ENCODE measurements at places on chromosomes 5 and 9. TPM values are rescaled to one million over a fixed set of nuclear protein-coding genes. Genes with fewer than 3 reads are reported as not detected.

DNA sequence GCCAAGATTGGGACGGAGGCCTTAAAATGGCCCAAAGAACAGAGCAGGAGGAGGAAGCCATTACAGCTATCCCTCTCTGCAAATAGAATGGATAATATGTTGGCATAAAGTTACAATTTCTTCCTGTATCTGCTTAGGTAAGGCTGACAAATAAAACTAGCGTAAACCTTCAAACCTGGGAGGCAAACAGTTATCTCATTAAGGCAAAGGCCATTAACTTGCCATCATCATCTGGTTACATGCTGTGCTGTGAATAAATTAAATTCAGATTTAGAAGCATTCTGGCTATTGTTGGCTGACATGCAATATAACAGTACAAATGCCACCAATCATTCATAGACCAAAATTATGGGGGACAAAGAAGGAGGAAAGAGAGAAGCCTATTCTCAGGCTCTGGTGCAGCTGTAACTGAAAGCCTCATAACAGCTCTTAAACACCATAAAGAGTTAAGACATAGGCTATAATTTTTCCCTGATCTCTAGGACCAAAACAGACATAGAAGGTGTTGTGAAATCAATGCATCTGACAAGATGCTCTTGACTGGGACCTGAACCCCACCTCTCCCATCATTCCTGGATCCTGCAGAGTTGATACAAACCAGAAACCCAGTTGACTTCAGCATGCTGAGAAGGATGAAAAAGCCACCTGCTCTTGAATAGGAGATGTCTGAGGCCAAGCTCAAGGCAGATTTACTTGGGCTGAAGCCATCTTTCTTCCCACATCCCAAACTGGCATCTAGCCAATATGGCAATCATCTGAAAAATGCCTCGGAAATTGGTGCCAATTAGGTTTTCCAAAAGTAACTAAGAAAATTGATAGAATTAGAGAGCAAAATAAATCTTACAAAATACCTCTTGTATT is 62.5 kb downstream of the PLCXD3 start:
- no peak overlapping the region for H3K27ac ChIP-seq
- no peak for DNase-seq
- no peaks in the 10 kb centered on the region for H3K4me1 ChIP-seq
- H3K27me3 ChIP-seq, result no peaks in the 10 kb centered on the region
- no peaks in the 10 kb centered on the region for H3K36me3 ChIP-seq

Gene LRRC26
- total RNA-seq, result not detected

Gene SLC36A3
- total RNA-seq, result not detected

GRCh38 chr5:150327139-150327538 is 24.4 kb upstream of the ARSI start:
- no peaks in the 10 kb centered on the region for H3K36me3 ChIP-seq
- H3K4me1 ChIP-seq, result peaks cover 2% of the 10 kb centered on the region
- no peaks in the 10 kb centered on the region for H3K27me3 ChIP-seq
- no peak overlapping the region for H3K27ac ChIP-seq
- DNase-seq, result no peak

DNA sequence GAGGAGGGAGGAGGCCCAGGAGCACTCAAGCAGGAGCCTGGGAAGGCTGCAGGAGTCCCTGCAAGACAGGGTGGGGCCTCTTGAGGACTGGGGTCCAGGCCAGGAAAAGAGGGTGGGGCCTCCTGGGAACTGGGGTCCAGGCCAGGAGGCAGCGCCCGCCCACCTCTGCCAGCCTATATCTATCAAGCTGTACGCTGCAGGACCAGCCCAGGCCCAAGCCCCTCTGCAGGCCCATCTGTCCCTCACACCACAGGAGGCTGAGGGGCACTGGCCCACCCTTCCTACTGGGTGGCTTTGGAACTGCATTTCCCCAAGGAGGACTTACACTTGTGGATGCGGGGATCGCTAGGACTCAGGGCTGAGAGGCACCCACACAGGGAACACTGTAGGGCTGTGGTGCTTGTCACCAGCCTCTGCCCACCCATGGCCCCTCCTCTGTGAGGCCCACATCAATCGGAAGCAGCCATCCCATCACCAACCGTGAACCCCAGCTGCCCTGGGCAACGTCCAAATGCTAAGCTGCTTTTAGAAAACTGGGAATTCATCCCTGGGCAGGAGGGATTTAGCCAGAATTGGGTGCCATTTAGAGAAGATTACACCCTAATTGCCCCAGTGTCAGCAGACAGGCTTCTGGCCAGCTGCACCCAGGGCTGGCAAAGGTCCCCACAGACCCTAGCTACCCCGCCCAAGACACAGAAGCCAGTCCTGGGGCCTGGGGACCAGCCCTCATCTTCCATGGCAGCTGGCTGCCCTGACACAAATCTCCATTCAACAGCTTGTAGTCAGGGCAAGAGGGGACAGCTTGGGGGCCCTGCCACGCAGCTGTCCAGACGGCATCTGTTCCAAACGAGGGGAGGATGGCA is 15.3 kb downstream of the BICD2 start:
- peak overlapping the region; percentile 18 for H3K27ac ChIP-seq
- no peak overlapping the region for H3K4me3 ChIP-seq
- DNase-seq, result no peak
- H3K4me1 ChIP-seq, result peaks cover 15% of the 10 kb centered on the region

GRCh38 chr5:143304836-143305475 is 98.5 kb downstream of the NR3C1 start:
- no peak for DNase-seq
- H3K4me3 ChIP-seq, result no peak overlapping the region
- H3K27me3 ChIP-seq, result no peaks in the 10 kb centered on the region
- H3K4me1 ChIP-seq, result peaks cover 38% of the 10 kb centered on the region

Gene SPATA31D3
- total RNA-seq, result not detected

DNA sequence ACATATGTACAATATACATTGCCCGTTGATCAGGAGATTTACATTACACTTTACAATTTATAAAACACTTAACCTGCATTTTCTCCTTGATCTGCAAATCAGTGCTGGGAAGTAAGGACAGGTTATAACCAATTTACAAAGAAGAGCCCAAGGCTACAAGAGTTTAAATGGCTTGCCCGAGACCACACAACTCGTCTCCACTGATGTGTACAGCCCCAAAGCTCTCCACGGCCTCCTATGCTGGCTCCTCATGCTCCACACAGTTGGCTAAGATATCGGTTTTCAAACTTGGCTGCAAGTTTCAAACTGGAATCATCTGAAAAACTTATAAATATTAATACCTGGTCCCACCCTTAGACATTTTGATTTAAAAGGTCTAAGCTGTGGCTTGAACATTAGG is 10.3 kb downstream of the ACTL7B start:
- H3K27ac ChIP-seq, result no peak overlapping the region
- H3K4me3 ChIP-seq, result no peak overlapping the region
- H3K27me3 ChIP-seq, result no peaks in the 10 kb centered on the region
- H3K4me1 ChIP-seq, result no peaks in the 10 kb centered on the region
- DNase-seq, result no peak

DNA sequence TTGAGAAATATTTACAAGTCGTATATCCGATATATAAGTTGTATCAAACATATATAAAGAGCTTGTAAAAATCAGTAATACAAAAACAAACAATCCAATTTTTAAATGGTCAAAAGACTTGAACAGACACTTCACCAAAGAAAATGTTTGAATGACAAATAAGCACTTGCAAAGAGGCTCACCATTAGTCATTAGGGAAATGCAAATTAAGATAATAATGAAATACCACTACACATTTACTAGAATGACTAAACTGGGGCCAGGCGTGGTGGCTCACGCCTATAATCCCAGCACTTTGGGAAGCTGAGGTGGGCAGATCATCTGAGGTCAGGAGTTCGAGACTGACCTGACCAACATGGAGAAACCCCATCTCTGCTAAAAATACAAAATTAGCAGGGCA is 134.6 kb upstream of the HAND1 start:
- H3K36me3 ChIP-seq, result peaks cover 6% of the 10 kb centered on the region
- H3K27me3 ChIP-seq, result peaks cover 49% of the 10 kb centered on the region
- no peak for DNase-seq
- H3K4me1 ChIP-seq, result no peaks in the 10 kb centered on the region
- no peak overlapping the region for H3K27ac ChIP-seq

GRCh38 chr9:82385633-82386032 is 397.1 kb downstream of the SPATA31D1 start:
- no peak overlapping the region for H3K4me3 ChIP-seq
- no peak for DNase-seq
- no peaks in the 10 kb centered on the region for H3K4me1 ChIP-seq
- H3K27me3 ChIP-seq, result no peaks in the 10 kb centered on the region

- no peak overlapping the region for H3K27ac ChIP-seq
- no peak overlapping the region for H3K4me3 ChIP-seq
- H3K4me1 ChIP-seq, result peaks cover 39% of the 10 kb centered on the region
- no peaks in the 10 kb centered on the region for H3K27me3 ChIP-seq
- no peak for DNase-seq
Observed at GRCh38 chr9:13717322-13718054, 438.0 kb upstream of the MPDZ start.

Gene AFF4
- total RNA-seq, result 200 TPM

Gene CSNK1G3
- total RNA-seq, result 110 TPM

Gene PCDHA12
- total RNA-seq, result 6.1 TPM

Gene DND1
- total RNA-seq, result 5.1 TPM

Gene WNK2
- 0.29 TPM for total RNA-seq
